ENCODE measurements at places on chromosomes 4 and X.

GRCh38 chrX:153777261-153778090 is 3.4 kb upstream of the SRPK3 start:
- DNase-seq, result no peak

- DNase-seq, result no peak
These were observed 41.6 kb upstream of the TLR3 start for GRCh38 chr4:186027405-186027804.

GRCh38 chr4:73258436-73258685 is 237 bp downstream of the ANKRD17 start:
- no peak for DNase-seq

DNA sequence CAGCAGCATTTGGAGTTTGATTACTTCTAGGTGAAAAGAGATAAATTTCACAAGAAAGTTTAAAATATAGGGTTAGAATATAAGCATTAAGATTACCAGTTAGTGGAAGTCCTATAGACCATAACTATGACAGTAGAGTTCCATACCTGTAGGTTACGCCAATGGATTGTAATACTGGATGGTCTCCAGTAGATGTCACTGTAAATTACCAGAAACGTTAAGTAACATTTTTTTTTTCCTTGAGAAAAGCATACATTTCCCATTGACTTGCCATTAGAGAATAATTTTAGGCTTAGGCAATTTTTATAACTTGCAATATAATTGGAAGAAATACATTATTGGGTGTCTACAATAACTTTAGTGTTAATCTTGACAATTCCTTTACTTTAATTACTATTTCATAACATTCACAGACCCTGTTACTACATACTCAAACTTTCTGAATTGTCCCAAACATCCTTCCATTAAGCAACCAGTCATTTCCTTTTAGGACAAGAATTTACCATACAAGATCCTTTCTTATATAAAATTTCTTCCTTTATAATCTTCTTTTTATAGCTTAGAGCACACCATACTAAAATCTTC is 304.1 kb upstream of the TECRL start:
- peak; percentile 3 for DNase-seq

- DNase-seq, result no peak
These were observed 148.2 kb downstream of the SMIM20 start for GRCh38 chr4:26062215-26062614.

GRCh38 chrX:132602701-132603100 is 113.9 kb upstream of the MBNL3 start:
- DNase-seq, result no peak

- no peak for DNase-seq
These were observed 361.9 kb downstream of the KCTD8 start for GRCh38 chr4:44086753-44087152.

- DNase-seq, result no peak
These were observed 790.9 kb downstream of the KLHL13 start for GRCh38 chrX:117325706-117326105.

DNA sequence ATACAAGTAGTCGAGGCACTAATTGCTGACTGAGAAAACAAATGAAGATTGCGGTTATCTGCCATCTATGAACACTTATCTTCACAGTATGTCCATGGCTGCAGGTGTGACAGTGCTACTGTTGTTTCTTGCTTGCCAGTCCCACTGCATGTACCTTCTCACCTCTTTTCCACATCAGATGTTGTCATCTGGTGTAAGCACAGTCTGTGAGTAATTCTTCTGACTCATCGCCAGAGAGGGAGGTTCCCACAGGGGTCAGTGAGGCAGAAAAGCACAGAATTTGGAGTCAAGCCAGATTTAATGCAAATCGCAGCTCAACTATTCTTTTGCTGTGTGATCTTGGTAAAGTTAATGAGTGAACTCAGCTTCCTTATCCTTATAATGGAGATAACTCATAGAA is 144.4 kb downstream of the GLRA2 start:
- DNase-seq, result no peak

DNA sequence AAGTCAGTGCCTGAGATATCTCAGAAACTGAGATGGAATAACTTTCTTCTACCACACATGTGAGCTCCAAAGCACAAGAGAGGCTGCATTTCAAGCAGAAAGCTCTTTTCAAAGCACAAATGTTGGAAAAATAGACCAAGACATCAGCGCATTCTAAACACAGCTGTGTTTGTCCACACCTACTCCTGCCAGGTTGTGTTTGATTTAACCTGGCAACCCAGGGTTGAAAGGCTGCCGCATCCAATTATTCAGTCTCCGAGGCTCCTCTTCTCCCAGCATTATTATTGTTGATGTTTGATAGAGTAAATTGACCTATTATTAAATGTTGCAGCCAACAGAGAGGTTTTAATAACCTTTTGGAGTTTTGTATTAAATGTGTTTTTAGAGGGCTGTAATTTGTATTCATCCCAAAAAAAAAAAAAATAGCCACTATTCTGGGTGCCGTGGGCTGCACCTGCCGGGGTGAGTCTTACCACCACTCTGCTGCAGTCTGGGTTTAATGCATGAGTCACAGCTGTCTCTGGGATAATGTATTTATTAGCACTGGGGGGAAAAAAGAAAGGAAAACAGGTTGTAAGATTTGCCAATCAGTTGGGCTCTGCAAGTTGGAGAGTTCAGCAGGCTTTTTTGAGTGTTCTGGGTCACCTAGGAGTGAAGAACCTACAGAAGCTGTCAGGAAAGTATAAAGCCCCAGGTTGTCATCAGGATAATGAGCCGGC is 105.2 kb upstream of the NOCT start:
- peak; percentile 96 for DNase-seq

- peak; percentile 44 for DNase-seq
These were observed 147.7 kb downstream of the CPEB2 start for GRCh38 chr4:15149839-15150592.

DNA sequence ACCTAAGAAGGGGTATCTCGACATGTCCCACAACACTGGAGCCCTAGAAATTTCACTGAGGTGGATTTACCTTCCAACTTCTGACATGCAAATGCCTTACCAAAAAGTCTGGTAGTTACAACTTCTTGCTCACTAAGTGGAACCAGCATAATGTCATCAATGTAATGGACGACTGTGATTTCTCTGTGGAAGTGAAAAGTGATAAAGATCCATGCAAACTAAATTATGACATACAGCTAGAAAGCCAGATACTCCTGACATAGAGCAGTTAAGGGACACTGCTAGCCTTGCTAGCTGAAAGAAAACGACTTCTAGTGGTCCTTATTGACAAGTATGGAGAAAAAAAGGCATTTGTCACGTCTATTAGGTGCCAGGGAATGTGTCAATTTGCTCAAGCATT is 191.1 kb downstream of the MAB21L2 start:
- DNase-seq, result no peak

DNA sequence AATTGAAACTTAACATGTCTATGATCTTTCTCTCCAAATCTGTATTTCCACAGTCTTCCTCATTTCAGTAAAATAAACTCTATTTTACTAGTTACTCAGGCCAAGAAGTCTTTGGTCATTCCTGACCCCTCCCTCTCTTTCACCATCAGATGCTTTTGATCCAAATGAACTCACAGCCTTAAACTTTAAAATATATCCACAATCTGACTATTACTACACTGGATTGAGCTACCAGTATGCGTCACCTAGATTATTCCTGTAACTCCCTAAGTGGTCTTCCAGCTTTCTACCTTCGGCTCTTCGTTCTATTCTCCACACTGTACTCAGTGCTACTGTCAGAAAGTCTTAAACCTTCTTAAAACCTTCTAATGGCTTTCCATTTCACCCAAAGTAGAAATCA is 195.1 kb downstream of the FBXW7 start:
- DNase-seq, result no peak
